ENCODE measurements at places on chromosomes 4 and X.

DNA sequence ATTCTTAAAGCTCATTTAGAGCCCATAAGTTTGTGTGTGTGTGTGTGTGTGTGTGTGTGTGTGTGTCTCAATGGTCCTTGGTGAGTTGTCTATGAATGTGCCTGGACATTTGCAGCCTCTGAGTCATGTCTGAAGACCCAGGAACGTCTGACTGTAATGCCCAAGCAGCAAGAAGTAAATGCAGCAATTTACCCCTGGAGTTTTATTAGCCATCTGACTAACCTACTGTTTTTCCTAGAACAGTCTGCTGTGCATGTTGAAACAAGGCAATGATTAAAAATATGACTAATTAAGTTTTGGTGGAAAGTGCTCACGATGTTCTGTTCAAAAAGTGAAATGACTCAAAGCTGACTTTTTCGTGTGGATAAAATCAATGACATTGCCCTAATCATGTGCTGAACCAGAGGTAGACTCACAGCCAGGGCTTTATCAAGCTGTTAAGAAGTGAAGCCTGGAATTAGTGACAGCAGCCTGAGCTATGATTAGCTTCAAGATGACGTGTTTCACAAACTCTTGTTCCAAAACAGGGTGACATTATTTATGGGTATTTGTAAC lies 201.6 kb downstream of the CPE start:
- DNase-seq: no peak

DNA sequence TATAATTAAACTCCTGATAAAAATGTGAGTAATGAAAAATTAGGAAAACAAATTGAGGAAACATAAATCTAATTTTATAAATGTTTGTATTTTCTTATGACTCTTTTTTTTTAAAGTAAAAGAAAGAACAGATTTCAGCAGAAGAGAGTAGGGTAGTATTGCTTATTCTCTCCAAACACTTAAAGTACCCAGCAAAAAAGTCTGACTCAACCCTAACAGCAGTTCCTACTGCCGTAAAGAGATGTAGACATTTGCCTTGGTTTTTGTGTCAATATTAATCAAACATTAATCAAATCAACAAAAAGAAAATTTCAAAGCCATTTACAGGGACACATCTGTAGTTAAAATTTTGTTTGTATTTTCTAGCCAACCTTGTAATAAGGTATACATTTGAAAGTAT lies 508.4 kb downstream of the IL15 start:
- DNase-seq: no peak

DNA sequence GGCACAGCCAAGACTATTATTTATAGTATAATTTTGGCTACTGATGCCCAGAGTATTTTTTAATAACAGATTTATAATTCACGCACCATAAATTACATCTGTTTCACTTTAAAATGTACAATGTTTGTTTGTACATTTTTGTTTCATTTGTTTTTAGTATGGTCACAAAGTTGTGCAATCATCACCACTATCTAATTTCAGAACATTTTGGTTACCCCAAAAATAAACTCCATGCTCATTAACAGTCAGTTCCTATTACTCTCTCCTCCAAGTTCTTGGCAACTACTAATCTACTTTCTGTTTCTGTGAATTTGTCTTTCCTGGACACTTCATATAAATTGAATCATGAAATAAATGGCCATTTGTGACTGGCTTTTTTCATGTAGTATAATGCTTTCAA lies 176.7 kb downstream of the SH3BGRL start:
- DNase-seq: no peak

DNA sequence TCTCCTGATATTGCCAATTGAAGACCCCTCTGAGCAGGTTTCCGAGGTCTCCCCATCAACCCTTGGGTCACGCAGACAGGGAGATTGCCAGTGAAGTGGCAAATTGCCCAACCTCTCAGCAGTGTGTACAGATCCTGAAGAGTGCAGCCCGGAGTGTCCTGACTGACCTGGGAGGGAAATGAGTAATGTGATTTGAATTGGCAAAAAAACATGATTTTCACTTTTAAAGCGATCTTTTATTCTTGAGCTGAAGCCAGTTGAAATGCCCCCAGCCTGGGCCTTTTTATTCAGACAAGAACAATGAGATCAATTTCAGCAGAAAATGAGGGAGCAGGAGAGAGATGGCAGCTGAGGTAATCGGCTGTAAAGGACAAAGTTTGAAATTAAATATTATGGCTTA lies 401.8 kb downstream of the RAPGEF2 start:
- no peak for DNase-seq

DNA sequence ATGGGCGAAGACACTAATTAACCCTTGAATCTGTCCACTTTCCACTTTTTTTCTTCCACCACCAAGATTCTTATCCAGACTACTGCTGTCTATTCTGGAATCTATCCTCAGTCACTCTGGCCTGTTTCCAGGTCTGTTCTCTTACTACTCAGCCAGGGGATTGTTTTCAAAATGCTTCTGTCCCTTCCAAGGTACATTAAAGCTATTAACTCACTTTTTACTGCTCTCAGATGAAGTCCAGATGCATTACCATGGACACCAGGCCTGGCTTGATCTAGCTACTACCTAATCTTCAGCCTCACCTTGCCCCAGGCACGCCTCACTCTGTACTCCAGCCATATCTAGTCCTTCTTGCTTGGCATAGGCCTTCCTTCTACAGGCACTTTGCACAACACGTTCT lies 66.4 kb downstream of the GALNT7 start:
- no peak for DNase-seq

GRCh38 chrX:115894087-115894486 lies 276.5 kb upstream of the AGTR2 start:
- DNase-seq: no peak

DNA sequence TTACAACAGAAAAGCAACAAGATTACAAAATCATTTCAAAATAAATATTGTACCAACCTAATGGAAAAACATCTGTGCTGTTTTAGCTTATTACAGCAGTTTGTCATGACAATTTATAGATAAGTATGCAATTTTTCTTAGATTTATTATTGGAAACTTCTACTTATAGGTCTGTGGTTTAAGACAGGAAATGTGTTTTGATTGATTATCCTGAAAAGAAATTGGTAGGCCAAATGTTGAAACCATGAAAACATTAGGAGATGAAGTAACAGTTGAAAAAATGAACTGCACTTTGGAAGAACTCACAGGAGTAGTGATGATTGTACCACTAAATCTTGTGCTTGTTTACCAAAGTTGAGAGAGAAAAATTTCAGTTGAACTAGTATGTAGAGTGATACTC lies 162.2 kb upstream of the GIMD1 start:
- no peak for DNase-seq

- DNase-seq: no peak
Observed at GRCh38 chr4:86498863-86499166, 95.3 kb upstream of the PTPN13 start.

- DNase-seq: no peak
Observed at GRCh38 chr4:105068516-105068915, 78.2 kb upstream of the TET2 start.

DNA sequence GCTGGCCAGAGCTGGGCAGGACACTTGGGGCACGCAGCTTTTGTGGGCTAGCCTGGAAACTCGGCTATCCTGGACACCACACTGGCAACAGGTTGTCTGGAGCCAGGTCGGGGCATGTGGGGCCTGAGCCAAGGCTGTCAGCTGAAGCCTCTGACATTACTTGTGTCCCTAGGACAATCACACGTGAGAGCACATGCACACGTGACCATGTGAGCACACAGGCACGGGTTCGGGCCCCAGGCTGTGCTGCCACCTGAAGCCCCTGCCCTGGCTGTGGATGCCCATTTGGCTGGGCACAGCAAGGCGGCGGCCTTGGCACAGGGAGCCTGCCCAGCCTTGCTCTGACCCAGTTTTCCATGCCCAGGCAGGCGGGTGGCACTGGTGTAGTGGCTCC lies 8.7 kb upstream of the FGFR3 start:
- no peak for DNase-seq

DNA sequence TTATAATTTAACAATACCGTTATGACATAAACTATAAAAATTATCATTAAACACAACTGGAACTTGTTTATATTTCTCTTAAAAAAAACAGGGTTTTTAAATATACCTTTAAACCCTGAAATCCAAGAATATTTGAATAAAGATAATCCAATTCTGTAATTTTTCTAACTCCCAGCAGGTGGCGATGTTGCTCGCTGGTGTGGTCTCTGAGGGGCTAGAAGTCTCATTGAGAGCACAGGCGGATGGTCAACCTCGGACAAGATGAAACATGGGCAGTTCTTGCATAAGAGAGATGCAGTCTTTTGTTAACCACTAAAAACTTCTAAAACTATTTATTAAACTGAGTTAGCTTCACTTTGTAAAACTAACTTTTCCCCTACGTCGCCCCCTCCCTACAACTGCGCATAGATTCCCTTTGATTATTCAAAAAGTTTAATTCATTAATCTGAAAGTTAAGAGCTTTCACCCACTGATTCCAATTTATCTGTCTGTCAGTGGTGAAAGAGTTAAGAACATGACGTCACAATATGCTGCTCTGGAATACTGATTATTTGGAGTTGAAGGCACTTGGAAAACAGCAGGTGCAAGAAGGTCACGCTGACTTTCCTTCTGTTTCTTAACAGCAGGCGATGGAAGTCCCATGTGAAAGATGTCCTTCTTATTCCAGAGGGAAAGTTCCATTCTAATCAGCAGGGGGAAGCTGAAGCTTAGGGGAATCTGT lies 29.5 kb downstream of the DMP1 start:
- DNase-seq: no peak

GRCh38 chr4:25075129-25075528 lies 44.4 kb upstream of the LGI2 start:
- DNase-seq: no peak

- DNase-seq: no peak
Observed at GRCh38 chr4:169438057-169438480, 167.3 kb upstream of the SH3RF1 start.

GRCh38 chr4:164902608-164903007 lies 25.6 kb downstream of the APELA start:
- DNase-seq: no peak

DNA sequence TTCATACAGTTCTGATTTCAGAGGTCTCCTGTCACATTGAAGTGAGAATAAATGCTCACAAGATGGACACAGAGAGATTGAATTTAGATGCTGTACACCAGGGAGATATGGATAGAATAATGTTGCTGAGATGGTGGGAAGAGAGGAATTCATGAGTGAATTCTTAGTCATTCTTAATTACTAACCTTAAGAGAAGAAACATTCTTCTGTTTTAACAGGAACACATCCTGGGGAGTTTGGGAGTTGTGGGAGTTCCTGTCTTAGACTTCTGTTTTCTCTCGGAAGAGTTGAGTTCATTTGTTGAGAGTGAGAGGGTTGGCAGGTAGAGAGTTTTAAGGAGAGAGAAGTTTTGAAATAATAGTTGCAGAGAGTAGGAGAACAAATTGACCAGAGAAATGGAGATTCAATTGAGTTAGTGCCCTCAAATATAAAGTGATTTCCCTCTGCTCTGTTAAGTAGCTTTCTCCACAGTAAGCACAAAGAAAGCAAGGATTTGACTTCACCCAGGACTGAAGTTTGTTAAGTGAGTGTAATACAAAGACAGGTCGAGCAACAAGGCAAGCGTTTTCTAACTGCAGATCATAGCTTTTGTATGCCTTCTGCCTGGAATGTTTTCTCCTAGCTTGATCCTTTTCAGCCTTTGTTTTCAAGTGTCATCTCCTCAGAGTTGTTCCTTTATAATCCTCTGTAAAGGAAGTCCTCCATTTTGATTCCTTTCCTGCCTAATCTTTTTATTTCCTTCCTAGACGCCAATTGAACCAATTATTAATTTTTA lies 205.9 kb downstream of the RAPGEF2 start:
- DNase-seq: no peak

GRCh38 chr4:138540056-138540800 lies 298.1 kb upstream of the SLC7A11 start:
- no peak for DNase-seq

DNA sequence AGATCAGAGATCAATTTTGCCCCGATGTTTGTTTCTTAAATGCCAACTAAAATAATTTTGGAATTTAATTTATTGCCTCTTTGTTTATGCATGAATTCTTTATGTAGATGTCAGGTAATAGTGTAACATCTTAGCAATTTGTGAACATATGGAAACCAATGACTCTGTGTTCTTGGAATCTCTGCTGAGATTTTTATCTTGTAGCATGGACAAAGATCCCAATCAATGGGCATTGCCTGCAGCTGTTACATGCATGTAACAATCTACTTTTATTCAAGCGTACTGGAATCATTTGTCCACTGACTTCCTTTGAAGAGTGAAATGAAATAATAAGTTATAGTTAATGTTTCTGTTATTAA lies 61.6 kb upstream of the ARSJ start:
- no peak for DNase-seq

- no peak for DNase-seq
Observed at GRCh38 chr4:143215873-143216272, 31.2 kb downstream of the USP38 start.

DNA sequence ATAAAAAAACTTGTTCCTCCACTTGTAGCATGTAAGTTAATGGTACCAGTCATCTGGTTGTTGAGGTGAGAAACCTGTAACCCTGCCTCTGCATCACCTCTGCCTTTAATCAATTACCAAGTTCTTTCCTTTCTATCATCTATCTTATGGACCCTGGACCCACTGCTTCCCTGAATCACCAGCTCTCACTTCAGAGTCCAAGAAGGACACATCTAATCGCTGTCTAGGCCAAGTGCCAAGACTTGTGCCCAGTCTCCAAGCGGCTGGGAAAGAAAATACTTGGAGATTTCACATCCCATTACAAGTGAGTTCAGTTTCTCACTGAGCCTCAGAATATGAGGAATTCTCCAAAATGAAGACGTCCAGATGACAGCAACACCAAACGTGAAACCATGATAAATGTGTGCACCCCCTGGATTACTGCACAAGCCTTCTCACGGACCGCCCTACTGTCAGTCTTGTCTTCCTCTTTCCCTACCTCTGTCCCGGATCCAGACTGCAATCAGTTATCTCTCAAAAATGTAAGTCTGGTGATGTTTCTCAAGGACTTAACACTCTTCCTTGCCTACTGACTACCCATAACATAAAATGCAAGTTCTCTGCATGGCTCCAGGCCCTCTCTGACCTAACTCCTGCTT lies 10.4 kb downstream of the PALLD start:
- no peak for DNase-seq

DNA sequence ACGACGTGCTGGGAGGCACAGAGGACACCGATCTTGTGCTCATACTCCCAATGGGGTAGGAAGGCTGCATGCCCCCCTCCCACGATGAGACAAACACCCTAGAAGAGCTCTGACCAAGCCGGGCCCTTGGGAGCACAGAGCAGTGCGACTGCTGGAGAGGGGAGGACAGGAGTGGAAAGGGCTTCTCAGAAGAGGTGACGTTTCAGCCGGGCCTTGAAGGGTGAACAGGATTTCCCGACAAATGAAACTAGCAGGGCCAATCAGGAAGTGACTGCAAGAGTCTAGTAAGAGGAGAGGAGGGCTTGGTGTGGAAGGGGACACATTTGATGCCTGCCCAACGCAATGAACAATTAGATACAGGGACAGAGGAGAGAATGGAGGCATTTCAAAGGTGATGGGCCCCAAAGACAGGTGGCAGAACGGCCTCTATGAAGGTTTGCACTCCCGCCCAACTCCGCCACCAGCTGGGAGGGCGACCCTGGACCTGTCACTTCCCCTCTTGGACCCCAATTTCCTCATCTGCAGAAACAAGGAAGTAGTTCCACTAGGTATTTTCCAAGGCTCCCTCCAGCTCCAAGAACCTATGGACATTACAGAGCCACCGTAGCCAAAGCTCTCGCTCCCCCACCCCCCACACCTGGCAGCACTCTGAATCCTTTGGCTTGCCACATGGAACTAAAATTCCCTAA lies 3.9 kb downstream of the HCFC1 start:
- no peak for DNase-seq

- no peak for DNase-seq
Observed at GRCh38 chr4:181702864-181703495, 540.2 kb upstream of the TENM3 start.
